ENCODE measurements at places on chromosomes 7 and 10.

GRCh38 chr7:31815796-31816195 lies 128.8 kb downstream of the PPP1R17 start:
- DNase-seq = no peak

- no peak for DNase-seq
Observed at GRCh38 chr10:131982185-131982756, 548 bp upstream of the BNIP3 start.

DNA sequence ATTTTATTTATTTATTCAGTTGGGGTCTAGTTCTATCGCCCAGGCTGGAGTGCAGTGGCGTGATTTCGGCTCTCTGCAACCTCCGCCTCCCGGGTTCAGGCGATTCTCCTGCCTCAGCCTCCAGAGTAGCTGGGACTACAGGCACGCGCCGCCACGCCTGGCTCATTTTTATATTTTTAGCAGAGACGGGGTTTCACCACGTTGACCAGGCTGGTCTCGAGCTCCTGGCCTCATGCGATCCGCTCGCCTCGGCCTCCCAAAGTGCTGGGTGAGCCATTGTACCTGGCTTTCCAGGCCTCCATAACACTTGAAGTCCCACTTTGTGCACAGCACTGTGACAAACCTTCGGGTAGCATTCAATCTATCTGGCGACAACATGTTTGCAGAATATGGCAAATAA lies 1.0 kb upstream of the DCLRE1C start:
- no peak for DNase-seq

GRCh38 chr7:144713850-144714249 lies 122.0 kb downstream of the TPK1 start:
- no peak for DNase-seq

GRCh38 chr7:9681284-9681683 lies 1247.9 kb downstream of the NXPH1 start:
- DNase-seq = no peak

- DNase-seq = no peak
Observed at GRCh38 chr10:9545073-9545472, 1472.6 kb upstream of the CELF2 start.

- DNase-seq = no peak
Observed at GRCh38 chr7:149715476-149715875, 57.9 kb downstream of the ZNF467 start.

DNA sequence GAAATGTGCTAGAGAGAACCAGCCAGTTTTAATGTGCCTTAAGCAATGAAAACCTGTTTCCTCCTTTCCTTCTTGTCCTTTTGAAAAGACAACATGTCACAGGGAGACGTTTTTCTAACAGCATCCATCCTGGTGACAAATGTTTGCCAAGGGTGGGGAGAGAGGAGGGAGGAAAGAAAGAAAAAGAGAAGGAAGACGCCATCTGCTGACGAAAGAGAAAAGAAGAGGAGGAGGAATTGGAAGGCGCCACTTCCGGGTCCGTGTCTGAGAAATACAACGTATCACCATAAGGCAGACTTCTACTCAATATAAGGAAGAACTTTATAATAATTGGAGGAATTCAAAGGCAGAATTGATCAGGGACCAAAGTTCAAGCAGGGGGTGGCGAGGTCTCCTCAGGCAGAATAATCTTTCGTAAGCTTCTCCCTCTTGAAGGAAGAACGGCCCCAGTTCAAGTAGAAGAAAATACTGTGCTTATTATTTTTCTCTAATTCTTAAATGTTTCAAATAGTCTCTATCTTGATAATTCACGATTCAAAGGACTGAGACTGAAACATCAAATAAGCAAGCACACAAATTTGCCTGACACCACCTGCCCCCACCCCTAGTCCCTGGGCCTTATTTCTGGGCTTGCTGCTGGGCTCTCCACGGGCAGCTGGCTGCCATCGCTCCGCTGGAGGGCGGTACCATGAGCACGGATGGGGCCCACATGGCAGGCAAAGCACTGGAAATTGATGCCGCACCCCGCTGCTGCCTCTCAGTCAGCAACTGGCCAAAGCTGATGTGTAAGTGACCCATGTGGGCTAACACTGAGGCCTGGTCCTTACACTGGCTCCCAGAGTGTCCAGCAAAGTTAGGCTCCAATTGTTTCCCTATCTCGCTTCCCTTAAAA lies 273.7 kb upstream of the KLF14 start:
- no peak for DNase-seq

GRCh38 chr10:72087392-72087968 lies 871 bp downstream of the SPOCK2 start:
- no peak for DNase-seq

DNA sequence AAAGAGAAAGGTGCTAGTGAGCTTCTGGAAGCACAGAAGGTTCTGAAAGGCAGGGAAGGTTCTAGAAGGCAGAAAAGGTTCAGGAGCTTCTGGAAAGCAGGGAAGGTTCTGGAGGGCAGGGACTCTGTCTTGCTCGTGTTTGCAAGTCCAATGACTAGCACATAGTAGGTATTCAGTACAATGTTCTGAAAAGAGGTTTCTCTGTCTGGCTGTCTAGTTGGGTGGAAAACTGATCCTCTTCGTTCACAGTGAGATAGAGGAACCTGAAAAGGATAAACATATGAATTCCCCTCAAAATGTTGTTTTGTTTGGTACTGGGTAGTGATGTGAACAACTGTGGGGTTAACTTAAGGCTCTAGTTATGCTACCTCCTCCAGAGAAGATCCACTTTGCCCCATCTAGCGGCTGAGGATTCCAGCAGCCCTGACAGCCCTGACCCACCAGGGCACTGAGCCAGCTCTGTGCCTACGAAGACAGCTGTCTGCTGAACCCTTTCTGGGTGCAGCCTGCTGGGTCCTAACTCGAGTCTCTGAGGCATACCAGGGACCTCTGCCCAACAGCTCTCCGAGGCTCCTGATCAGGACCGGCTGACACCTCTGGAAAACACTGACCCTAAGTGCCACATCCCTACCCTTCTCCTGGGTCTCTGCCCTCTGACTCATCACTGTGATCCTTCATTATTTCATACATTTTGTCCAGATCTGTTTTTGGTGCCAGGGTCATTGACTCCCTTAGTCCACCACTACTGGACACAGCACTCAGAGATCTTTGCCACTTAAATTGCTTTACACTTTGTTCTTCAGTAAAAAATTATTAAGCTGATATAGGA lies 15.4 kb downstream of the PTPRN2 start:
- no peak for DNase-seq

- no peak for DNase-seq
Observed at GRCh38 chr10:61845196-61845949, 56.1 kb upstream of the ARID5B start.

DNA sequence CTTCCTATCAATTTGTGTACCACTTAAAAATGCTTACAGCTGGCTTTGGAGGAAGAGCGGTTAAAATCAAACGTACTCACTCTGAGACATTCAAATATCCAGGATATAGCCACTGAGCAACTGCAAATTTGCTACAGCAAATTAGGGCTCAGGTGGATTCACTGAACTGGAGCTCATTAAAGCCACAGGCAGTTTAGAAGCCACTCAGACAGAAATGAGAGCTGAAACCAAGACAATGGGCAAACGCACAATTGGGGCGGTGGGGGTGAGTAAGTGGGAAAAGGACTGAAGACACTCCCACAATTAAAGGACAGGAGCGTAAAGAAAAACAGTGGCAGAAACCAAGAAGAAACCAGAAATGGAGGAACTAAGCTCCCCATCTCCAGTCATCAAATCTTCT lies 20.5 kb downstream of the MPP7 start:
- no peak for DNase-seq

DNA sequence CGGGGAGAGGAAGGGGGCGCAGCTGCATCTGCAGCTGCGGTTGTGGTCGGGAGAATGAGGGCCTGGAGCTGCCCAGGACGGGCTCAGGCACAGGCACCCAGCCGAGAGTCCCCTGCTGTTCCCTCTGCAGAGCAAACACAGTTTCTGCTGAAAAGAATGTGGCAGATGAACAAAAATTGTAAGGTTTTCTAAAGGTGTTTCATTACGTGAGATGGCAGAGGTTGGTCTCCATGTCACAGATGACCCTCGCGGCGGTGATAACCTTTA lies 456.2 kb downstream of the DNAJB6 start:
- no peak for DNase-seq

DNA sequence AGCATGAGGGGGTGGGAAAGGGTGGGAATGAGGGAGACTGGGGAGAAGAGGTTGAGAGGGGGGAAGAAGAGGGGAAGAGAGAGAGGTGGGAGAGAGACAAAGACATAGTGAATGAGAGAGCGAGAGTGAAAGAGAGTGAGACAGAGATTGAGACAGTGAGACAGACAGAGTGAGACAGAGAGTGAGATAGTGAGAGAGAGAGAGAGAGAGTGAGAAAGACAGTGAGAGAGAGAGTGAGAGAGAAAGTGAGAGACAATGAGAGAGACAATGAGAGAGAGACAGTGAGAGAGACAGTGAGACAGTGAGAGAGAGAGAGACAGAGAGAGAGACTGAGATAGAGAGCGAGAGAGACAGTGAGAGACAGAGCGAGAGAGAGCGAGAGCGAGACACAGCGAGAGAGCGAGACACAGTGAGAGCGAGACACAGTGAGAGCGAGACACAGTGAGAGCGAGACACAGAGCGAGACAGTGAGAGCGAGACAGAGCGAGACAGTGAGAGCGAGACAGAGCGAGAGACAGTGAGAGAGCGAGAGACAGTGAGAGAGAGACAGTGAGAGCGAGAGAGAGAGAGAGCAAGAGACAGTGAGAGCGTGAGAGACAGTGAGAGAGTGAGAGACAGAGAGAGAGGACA lies 10.1 kb downstream of the TMEM243 start:
- DNase-seq = no peak

GRCh38 chr10:92419740-92420545 lies 129.0 kb downstream of the MARCHF5 start:
- no peak for DNase-seq

GRCh38 chr7:131689662-131690234 lies 133.3 kb upstream of the PODXL start:
- DNase-seq = no peak

DNA sequence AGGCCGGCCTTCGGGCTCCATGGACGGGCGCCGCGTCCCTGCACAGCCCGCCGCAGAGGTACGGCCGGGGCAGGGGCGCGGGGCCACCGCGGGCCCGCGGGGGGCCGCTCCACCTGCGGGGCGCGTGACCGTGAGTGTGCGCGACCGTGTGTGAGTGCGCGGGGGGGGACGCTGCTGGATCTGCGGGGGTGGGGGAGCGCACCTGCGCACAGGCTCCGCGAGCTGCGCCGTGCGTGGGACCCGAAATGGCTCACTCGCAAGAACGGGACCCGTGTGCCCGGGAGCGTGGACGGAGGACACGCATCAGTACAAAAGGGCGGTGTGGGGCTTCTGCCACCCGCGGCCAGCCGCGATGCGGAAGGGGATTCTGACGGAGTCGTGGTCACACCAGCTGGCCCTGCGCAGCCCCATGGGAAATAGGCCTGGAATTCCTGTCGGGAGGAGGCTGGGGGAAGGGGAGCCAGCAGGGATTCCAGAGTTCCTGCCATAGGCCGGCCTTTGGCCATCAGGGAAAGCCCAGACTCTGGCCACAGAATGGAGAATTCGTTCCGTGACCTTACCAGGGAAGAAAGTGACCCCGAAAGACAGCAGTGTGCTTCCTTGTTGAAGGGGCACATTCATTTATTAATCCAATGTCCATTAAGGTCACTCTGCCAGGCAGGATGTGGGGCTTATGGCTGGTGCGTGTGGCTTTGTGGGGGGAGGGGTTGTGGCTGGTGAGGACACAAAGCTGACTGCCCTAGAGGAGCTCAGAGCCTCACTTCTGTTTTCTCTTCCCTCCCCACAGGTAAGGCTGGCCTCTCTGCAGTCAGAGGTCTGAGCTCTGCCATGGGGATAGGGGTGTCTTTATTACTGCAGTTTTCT lies 494 bp downstream of the REPIN1 start:
- DNase-seq = peak; percentile 59

DNA sequence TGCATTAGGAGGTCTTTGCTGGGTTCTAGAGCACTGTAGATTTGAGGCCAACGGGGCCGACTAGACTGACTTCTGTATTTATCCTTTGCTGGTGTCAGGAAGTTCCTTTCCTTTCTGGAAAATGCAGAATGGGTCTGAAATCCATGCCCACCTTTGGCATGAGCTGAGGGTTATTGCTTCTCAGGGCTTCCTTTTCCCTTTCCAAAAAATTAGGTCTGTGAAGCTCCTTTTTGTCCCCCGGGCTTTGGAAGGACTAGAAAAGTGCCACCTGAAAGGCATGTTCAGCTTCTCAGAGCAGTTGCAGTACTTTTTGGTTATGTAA lies 675 bp downstream of the IL6 start:
- no peak for DNase-seq

- peak; percentile 91 for DNase-seq
Observed at GRCh38 chr10:96586419-96587263, at the start of gene TM9SF3. TSS of gene TM9SF3 (minus strand) at chr10:96587012. CDS start at chr10:96586835, 177 bp downstream.

DNA sequence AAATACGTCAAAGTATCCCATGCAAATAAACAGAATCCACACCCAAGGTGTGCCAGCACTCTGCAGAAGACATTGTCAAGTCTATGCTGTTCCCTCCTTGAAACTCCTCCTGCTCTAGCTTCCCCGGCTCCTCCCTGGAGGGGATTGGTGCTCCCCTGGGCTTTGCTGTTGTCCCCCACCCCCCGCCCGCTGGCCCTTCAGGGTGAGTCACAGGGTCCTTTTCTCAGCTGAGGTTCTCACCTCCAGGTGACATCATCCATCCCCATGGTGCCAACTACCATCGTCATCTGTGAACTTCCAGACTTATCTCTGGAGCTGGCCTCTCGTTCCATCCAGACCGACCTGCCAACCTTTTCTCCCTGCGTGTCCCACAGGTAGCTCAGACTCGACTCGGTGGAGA lies 77.0 kb downstream of the ITIH5 start:
- no peak for DNase-seq

GRCh38 chr7:36210291-36210922 lies 57.4 kb downstream of the EEPD1 start:
- no peak for DNase-seq

DNA sequence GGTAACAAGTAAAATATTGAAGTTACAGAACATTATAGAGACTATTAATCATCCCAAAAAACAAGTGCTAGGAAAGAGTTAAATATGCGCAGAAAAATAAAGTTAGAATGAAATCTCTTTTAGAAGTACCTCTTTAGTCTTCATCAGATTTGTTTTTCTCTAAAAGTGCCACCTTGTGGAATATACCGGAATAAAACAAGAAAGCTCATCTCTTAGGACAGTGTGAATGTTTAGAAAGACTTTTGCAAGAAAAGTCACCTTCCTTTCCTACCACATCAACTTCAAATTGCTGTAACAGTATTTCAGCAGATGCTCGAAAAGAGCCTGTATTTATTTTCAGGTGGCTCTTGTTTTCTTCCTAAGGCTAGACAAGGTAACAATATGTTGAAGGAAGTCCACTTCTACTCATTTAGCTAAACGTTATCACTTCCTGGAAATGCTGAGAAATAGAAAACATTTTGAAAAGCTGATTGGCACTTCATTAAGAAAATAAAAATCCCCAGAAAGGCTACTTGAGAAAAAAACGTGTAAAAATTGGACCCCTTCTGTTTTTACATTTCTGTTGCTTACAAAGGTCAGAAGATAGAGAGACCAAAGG lies 19.8 kb upstream of the FAM133B start:
- DNase-seq = no peak

DNA sequence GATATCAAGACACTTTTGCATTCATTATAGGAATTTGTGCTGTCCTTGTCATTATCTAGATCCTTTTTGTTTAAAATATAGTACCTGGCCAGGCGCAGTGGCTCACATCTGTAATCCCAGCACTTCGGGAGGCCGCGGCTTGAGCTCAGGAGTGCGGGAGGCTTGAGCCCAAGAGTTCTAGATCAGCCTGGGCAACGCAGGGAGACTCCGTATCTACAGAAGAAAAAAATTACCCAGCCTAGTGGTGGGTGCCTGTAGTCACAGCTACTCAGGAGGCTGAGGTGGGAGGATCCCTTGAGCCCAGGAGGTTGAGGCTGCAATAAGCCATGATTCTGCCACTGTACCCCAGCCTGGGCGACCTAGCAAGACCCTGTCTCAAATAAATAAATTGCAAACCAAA lies 621 bp upstream of the MORN4 start:
- DNase-seq = no peak

GRCh38 chr7:80791509-80791929 lies 127.3 kb downstream of the SEMA3C start:
- no peak for DNase-seq

Measured in stimulated activated CD4-positive, alpha-beta T cell treated with anti-CD3 and anti-CD28 coated beads, Interleukin-15, amount 100 ng/mL, for 1 hour (primary cell).